ENCODE measurements at places on chromosomes 2 and 18.

GRCh38 chr2:238388794-238389193 lies 37.9 kb upstream of the ASB1 start:
- no peak for DNase-seq

DNA sequence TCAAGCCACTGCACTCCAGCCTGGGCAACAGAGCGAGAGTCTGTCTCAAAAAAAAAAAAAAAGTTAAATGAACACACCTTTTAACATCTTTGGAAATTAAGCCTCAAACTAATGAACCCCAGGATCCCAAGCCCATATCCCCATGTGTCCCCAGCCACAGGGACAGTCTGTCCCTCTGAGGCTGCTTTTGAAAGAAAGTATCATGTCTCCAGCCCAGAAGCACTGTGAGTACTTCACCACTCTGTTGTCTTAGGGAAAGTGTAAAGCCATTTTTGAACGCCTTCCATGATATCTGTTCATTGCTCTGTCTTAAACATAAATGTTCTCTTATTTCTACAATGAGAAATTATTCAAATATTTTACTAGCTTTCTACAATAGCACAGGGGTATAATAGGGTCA lies 52.1 kb upstream of the CHMP1B start:
- DNase-seq = no peak

DNA sequence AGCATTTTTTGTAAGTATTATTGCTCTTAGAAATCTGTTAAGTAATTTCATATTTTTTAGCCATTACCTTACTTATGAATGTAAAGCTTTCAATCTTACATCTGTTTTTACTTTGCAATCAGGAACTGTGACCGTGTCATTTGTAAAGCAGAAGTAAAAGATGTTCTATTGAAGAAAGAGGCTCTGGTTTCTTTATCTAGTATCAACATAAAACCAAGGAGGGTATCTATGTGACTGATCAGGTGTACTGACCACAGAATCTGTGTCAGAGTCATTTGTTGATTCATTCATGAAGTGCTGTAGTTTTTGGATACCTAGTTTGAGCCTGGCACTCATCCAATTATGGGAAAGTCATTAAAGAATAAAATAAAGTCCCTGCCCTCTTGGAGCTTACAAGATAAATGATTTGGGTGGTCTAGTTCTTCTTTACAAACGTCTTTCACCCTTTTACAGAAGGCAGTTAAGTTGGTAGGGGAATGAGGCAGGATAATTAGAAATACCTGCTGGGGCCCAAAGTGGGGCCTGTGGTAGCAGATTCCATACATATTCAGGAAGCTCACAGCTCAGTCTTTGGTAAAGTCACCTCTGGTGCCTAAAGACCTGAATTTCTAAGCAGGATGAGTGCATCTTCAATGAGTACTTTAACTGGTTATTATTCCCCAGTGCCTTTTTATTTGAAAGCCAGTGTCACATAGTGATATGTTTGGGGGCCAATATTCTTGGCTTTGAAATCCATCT lies 260.6 kb upstream of the NT5C1B start:
- DNase-seq = no peak

- DNase-seq = no peak
Measured at GRCh38 chr2:144404586-144405314, 115.2 kb downstream of the ZEB2 start.

DNA sequence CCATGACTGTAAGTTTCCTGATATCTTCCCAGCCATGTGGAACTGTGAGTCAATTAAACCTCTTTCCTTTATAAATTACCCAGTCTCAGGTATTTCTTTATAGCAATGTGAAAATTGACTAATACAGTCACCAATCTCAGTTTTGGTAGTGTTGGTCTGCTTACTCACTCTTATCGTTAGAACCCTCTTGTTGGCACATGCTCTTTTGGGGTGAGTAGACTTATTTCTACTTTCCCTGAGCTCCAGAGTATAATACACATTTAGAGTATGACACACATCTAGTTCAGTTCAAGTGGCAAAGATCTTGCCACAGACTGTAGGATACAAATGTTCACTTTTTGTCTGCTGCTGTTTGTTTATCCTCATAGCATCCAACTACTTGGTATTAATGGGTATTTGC lies 347.5 kb upstream of the CELF4 start:
- DNase-seq = no peak

- no peak for DNase-seq
Measured at GRCh38 chr2:25354116-25354515, 12.4 kb upstream of the DNMT3A start.

DNA sequence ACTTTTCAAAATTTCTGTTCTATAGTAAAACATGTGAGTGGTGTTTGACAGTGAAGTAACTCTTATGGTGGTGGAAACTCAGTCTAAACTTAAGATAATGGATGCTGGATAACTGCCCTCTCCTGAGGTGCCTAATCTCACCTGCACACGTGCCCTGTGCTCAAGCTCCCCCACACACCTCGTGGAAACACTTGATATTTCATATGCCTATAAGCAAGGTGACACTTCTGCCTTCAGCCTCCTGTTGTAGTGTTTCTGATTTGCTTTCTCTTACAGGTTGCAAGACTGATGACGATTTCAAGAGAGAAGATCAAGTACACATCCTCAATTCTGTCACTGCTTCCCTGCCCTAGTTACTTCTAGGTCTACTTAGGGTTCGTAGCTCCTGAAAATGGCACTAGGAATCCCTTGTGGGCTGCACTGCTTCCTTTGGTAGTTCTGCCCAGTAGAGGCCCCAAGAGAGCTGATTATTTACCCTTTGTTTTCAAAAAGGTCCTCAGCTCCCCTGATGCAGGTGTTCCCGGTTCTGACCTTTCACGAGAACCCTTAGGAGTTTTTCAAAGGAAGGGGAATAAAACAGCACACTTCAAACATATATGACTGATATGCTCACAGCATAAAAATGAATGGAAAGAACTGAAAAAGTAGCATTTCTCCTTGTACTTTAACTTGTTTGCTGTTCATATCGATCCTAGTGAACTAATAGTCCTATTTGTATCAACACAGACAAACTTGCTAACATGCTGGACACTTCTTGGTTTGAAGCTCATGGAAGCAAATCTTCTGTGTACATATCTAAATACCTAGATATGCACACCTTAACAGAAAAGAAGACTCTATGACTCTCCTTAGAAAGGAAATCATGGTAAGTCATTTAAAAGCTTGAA lies 6.7 kb downstream of the CAVIN2 start:
- no peak for DNase-seq

- peak; percentile 8 for DNase-seq
Measured at GRCh38 chr2:98908931-98909316, 27.1 kb downstream of the CRACDL start.

DNA sequence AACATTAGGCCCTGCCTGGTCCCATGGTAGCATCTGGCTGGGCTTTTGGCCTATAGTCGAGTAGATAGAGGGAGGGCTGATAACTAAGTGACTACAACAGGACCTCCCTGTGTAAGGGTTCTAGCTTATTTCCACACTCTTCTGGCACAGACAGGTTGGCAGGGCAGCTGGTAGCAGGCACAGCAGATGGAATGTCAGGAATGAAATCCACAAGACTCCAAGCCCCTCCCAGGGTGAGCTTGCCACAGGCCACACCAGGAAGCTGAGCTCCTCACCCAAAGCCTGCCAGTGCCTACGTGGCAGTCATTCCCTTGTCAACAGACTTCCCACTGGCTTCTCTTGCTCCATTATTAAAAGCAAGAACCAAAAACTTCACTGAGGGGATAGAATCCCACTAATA lies 20.7 kb upstream of the C1QL2 start:
- DNase-seq = no peak

DNA sequence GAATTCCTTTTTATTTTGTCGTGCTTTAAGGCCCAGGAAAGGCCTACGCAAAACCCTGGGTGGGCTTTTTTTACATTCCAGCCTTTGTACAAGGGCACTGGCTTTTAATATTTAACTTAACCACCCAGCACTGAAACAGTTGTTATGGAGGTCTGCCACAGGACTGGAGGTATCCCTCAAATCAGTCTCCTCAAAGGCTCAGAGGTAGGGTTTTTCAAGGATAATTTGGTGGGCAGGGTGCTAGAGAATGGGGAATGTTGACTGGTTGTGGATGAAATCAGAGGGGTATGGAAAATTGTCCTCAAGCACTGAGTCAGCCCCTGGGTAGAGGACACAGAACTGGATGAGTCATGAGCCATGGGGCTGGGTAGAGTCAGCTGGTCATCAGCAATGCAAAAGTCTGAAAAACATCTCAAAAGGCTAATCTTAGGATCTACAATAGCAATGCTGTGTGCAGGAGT lies 443.1 kb downstream of the THSD7B start:
- DNase-seq = no peak

DNA sequence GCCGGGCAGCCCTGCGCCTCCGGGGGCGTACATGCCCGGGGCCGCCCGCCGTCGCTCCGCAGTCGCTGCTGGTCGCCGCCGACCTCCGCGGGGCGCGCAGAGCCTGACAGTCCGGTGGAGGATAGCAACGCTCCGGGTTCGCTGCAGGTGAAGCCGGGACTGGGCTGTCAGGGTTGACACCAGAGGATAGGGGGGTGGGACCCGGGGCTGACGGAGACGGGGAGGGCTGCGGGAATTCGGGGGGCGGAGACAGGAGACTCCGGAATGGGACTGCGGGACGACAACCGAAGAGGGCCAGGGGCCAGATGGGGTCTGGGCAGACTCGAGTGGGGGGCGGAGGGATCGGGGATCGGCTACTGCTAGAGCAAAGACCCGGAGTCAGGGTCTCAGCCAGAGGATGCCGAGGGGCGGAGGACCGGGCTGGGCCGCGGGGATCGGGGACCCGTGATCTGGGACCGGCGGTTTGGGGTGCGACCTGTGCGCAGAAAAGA lies 403 bp downstream of the TMEM127 start:
- DNase-seq = no peak

- DNase-seq = no peak
Measured at GRCh38 chr18:50895350-50896045, 16.6 kb downstream of the ME2 start.

GRCh38 chr2:200305797-200306195 lies 697 bp upstream of the SPATS2L start:
- DNase-seq = no peak
